ENCODE measurements at places on chromosomes 1 and 21.

DNA sequence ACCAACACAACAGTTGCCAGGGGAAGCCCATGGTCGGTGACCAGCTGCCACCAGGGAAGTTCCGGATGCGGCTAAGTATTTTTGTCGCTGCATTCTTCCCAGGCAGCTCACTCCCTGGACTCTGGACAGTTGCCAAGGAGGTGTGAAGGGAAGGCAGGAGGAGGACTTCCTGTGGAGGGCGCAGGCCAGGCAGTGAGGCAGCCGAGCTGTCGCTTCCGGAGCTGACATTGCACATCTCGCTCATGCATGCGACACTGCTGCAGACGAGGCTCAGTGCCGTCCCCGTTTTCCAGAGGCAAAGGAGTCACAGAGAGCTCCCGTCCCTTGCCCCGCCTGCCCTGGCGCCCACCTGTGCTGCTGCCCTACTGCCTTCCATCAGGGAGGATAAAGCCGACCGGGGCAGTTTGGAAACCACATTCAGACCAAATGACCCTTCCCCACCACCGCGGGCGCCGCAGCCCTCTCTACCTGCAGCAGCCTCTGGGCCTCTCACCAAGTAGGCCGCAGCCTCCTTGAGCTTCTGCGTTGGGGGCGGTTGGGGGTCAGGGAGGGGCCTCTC lies 81.4 kb downstream of the NENF start:
- DNase-seq = peak; percentile 94

GRCh38 chr1:96049759-96050409 lies 671.7 kb upstream of the PTBP2 start:
- DNase-seq = no peak

DNA sequence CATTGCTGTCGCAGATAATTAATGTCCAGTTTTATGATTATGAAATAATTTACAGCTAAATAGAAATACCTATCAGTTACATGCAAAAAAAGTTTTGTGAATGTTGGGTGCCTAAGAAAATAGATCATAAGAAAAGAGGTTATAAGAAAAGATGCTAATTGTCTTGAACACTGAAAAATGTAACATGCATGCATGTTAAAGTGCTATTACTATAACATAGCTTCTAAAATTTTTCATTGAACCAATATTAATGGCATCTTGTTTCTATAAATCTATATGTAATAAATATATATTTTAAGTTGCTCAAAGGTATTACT lies 35.5 kb upstream of the SCYL3 start:
- DNase-seq = no peak

GRCh38 chr1:62311473-62311943 lies 7.7 kb downstream of the KANK4 start:
- no peak for DNase-seq

GRCh38 chr1:97943354-97943753 lies 22.5 kb upstream of the DPYD start:
- DNase-seq = no peak

DNA sequence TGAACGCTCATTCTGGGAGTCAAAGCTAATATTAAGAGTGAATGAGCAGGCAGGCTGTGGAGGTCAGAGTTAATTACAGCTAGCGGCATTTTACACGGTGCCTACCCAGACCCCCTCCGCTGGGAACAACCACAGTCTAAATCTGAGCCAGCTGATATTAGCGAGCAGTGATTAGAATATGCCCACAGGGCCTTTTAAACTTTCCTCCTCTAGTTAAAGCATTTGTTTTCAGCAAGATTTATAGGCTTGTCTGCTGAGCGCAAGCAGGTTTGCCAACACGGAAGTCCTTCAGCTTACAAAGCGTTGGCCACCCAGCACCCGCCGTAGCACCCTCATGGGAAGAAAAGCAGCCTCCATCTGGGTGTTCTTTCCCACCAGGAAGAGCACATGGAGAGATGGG lies 72.1 kb downstream of the LMX1A start:
- no peak for DNase-seq

DNA sequence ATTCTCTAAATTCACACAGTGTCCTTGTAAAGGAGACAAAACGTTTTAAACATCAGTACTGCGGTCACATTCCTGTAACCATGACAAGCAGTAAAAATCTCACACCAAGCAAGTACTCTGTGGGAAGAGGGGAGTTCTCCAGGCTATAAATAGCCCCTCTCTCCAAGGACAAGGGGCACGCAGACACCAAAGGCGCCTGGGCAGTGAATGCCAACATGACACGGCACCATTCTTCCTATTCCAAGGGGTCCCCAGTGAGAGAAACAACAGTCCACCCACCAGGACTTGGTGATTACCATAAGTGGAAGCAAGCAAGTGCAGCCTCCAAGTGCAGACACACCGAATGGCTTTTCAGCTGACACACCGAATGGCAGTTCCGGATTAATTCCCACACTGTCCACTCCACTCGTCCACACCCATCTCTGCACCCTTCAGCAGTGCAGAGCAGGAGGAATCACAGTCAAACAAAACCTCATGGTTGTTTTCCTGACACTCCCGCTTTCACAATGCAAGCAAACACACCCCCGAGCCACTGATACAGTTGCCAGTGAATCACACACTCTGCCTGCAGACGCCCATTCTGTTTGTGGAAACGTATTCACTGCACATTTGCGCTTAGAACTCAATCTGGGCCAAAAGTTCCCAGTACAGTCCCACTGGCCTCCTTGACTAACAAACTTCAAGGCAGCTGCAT lies 1.8 kb downstream of the PTTG1IP start:
- peak; percentile 48 for DNase-seq

DNA sequence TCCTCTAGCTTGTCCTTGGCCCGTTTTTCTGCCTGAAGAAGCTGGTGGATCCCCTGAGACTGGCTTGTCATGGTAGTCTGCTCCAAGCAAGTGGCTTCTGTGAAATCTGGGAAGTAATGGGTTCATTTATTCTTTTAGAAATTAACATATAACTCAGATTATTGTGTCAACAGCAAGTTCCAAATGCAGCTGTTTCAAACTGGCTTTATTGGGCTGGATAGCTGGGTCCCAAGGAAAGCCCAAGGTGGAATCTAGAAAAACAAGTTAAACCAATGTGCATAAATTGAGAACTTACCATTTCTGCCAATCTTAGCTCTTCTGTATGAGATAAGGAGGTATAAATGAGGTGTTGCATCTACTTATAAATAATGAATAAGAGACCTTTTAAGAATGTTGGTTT lies at the start of gene ATP6V1G3:
Gene ATP6V1G3, minus strand, starts transcription at position 101 of the 400 bp plus-strand sequence. Its CDS starts 30 bp downstream, at position 71.
- no peak for DNase-seq

DNA sequence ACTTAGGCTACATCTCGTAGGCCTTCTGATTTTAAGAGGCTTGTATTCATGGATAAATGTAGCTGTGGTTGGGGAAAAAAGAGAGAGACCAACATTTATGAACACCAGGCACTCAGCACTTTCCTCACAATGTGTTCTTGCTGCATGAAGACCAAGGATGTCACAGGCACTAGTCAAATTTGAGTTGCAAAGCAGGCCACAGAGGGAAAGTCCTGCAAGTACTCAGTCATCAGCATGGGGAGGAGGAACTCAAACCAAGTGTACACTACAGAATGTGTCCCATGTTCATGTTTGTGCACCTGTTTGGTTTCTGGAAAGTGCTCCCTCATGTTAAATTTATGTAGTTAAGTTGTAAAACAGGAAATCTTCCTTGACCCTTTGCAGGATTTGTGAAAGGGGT lies 8.7 kb upstream of the MAP3K7CL start:
- no peak for DNase-seq

DNA sequence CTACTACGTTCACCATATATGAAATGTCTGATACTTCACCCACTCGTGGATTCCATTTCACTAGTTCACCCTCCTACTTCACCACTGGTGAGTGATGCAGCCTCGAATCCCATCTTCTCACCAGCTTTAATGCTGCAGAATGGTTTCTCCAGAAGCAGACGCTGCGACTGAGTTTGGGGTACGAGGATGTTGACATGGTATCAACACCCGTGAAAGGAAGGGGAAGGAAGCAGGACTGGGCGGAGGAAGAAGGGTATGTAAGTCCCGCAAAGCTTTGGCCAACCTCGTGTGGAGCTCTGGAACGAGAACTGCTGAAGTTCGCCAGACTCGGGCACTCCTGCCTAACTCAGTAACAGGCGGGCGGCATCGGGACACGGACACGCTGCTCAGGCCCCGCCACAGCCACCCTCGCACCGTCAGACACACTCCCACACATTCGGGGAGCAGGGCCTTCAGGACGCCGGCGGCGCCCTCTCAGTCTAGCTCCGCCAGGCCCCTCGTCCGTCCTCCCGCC lies 833 bp upstream of the DIP2A start:
- DNase-seq = peak; percentile 41

DNA sequence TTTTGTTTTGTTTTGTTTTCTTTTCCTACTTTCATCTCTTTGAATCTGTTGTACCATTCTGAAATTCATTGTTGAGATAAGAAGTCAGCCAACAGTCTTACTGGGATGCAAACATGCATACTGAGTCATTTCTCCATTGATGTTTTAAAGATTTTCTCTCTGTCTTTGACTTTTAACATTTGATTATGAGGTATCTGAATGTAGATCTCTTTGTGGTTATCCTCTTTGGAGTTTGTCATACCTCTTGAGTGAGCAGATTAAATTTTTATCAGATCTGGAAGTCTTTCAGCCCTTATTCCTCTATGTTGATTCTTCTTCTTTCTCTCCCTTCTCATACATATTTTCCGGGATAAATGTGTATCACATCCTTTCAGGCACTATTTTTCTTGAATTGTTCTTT lies 406.9 kb upstream of the NCAM2 start:
- no peak for DNase-seq

- DNase-seq = no peak
These were observed 3.1 kb downstream of the ACADM start for GRCh38 chr1:75727571-75727970.

GRCh38 chr1:187763465-187763864 lies 934.7 kb downstream of the PLA2G4A start:
- no peak for DNase-seq

- peak; percentile 64 for DNase-seq
These were observed 98.2 kb downstream of the PGBD5 start for GRCh38 chr1:230327892-230328284.

- DNase-seq = no peak
These were observed 54.7 kb downstream of the NDUFS5 start for GRCh38 chr1:39080831-39081270.

DNA sequence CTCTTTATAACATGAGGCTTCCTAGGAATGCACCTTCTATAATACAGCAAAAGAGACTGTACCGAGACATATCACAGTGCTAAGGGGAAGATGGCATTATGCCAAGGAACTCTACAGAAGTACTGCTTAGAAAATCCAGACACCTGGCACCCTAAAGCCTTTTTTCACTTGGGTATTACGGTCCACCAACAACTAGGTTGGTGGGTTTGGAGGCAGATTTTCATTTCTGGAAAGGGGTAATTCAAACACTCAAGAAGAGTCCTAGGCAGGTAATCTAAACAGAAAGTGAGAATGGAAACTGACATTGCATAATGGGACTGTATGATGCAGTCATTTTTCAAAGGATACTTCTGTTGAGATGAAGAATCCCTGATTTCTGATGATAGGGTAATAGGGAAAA lies 19.6 kb downstream of the SCMH1 start:
- DNase-seq = no peak

DNA sequence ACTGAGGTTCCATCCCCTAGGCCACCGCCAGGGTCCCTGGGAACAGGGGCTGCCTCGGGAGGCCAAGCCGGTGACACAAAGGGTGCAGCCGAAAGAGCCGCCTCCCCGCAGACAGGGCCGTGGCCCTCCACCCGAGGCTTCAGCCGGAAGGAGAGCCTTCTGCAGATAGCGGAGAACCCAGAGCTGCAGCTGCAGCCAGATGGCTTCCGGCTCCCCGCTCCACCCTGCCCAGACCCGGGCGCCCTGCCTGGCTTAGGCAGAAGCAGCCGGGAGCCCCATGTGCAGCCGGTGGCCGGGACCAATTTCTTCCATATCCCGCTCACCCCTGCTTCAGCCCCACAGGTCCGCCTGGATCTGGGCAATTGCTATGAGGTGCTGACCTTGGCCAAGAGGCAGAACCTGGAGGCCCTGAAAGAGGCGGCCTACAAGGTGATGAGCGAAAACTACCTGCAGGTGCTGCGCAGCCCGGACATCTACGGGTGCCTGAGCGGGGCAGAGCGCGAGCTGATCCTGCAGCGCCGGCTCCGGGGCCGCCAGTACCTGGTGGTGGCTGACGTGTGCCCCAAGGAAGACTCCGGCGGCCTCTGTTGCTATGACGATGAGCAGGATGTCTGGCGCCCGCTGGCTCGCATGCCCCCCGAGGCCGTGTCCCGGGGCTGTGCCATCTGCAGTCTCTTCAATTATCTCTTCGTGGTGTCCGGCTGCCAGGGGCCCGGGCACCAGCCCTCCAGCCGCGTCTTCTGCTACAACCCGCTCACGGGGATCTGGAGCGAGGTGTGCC lies 1.4 kb downstream of the KLHDC7A start:
- no peak for DNase-seq

- DNase-seq = no peak
These were observed 122.3 kb downstream of the XCL2 start for GRCh38 chr1:168421399-168422004.

DNA sequence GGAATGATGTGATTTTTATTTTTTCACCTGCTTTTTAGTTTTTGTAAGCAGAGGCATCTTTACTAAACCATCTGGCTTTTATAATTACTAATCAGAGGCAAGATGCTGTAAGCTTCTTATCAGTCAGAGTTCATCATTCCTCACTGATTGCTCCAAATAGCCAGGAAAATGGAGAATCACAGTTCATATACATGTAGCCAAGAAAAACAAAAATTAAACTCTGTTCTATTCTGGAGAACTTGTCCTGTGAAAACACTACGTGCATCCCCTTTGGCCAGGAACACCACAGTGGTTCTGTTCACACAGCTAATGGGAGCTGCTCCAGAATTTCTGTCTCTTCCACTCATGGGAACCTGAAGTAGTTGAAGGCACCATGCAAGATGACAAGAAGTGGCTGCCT lies 725.5 kb upstream of the CHRM3 start:
- no peak for DNase-seq

DNA sequence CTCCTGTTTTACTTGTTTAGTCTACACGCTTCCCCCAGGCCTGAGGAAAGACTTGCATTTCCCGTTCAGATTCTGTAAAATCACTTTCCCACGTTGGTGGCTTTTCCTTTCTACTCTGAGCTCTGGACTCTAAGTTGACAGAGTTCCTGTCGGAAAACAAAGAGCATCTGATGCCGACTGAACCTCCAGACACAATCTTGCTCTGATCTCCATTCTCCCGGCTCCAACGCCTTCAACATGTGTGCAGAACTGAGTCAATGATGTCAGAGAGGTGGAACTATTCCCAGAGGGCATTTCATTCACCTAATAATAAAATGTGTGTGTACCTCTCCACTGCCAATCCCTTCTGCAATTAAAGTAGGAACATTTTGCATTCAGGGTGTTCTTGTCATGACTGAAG lies 147.7 kb downstream of the MIS18A start:
- no peak for DNase-seq

GRCh38 chr1:209072481-209072880 lies 511.0 kb upstream of the CAMK1G start:
- DNase-seq = no peak

- peak; percentile 67 for DNase-seq
These were observed at the start of gene PTPRF for GRCh38 chr1:43530483-43531106. Gene PTPRF (plus strand): TSS chr1:43530883. CDS start chr1:43545076, 14,193 bp downstream.

DNA sequence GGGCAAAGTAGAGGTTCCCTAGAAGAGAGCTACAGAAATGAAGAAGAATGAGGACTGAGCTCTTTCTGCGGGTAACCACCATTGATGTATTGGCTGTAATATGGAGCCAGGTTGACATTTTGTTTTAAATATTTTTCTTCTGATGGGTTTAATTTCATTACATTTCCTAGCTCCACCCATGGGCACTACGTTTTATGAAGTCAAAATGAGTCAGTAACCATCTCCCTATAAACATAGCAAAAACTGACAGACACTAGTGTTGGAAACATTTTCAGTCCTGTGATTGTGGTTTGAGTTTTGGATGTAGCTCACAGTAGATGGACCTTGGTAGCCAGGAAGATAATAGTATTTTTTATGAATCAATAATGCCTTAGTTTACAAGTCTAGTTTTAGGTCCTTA lies 470.4 kb upstream of the B3GALT2 start:
- DNase-seq = no peak
